Urothelium cell line (cell line): ENCODE measurements at places on chromosomes 12 and 14.

GRCh38 chr14:63147018-63147417, 57.2 kb upstream of the RHOJ start:
- no peak for DNase-seq

DNA sequence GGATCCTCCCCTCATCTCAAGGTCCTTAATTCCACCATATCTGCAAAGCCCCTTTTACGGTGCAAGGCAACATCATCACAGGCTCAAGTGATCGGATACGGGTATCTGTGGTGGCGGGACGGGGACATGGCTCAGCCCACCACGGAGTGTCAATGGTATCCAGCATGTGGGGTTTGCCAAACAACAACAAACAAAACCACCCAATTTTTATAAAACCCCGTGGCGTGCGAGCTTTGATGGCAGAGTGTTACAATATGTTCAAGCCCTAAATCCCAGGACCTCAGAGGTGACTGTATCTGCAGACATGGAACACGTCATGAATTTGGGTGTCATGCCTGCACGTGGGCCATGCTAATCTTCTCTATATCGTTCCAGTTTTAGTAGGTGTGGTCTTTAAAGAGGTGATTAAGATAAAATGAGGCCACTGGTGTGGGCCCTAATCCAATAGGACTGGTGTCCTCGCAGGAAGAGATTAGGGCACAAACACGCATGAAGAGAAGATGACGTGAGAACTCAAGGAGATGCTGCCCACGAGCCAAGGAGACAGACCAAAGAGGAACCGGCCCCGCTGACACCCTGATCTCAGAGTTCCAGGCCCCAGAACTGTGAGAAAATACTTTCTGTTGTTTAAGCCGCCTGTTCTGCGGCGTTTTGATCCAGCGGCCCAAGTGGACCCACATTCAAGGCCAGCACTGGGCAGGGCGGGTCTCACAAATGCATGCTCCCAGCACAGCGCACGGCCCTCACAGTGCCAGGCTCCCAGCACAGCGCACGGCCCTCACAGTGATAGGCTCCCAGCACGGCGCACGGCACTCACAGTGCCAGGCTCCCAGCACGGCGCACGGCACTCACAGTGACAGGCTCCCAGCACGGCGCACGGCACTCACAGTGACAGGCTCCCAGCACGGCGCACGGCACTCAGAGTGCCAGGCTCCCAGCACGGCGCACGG, 6.7 kb upstream of the GOLGA3 start:
- DNase-seq = no peak

GRCh38 chr12:55839345-55840140, 3.2 kb downstream of the MMP19 start:
- no peak for DNase-seq

- DNase-seq = no peak
Observed at GRCh38 chr12:71356569-71356968, 83.0 kb upstream of the LGR5 start.

- no peak for DNase-seq
Observed at GRCh38 chr14:64114166-64114565, 180.0 kb downstream of the ESR2 start.

- no peak for DNase-seq
Observed at GRCh38 chr14:53841109-53842099, 115.2 kb downstream of the BMP4 start.

- DNase-seq = no peak
Observed at GRCh38 chr14:65101631-65102440, 481 bp downstream of the MAX start.

GRCh38 chr12:11765817-11766794, 116.6 kb downstream of the ETV6 start:
- DNase-seq = no peak

- DNase-seq = no peak
Observed at GRCh38 chr14:102778338-102779083, 1.3 kb downstream of the TRAF3 start.

DNA sequence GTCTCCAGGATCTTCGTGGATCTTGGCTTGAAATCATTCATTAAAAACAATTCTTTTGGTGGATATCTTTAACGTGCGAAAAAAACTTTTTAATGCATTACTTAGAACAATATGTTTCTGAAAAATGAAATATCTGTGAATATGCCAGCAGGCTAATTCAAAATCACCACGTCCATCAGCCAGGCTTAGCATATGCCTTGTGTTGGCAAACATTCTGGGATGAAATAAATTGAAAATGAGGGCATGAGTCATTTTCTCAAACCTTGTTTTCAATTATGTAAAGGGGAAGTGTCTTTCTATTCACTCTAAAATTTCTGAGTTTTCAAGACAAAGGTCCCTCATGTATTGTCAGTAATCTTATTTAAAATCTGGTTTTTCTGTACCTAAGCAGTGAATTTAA, 393.9 kb downstream of the PAWR start:
- no peak for DNase-seq

DNA sequence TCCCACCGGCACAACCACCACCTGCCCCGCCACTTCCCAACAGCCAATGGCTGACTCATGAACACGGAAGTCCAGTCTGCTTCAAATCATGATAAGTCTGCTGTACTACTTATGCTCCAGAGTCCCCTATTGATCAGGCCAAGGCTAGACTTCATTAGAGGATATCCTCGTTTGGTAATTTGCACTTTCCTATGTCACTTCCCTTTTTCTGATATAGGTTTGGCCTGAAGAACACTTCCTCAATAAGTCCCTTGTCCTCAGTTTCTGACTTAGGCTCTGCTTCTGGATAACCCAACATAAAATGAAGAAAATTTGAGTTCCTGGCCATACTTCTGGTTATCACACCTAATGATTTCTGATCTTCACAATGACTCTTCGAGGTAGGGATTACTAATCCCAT, 45.3 kb downstream of the IFNG-AS1 start:
- no peak for DNase-seq

DNA sequence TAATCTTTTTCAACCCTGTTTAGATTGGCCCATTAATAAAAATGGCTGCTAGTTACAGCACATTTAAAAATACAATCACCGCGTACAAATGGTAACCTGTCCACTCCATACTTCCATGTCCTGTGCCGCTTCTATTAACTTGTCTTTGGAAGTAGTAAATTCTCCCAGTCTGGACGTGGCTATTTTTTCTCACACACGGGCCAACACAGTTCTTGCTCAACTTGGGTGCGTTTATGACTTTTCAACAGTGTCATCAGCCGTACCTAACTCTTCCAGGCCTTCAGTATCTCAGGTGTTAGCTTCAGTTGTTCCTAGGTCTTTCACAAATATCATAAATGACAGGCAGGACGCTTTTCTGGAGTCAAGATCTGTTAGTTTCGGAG, 475 bp upstream of the PCNX1 start:
- peak; percentile 46 for DNase-seq

- DNase-seq = no peak
Observed at GRCh38 chr14:36163451-36163850, 13.1 kb downstream of the PTCSC3 start.

- DNase-seq = no peak
Observed at GRCh38 chr12:93592641-93593406, 20.3 kb downstream of the SOCS2 start.

GRCh38 chr12:125454786-125455480, 389.7 kb downstream of the AACS start:
- DNase-seq = no peak

DNA sequence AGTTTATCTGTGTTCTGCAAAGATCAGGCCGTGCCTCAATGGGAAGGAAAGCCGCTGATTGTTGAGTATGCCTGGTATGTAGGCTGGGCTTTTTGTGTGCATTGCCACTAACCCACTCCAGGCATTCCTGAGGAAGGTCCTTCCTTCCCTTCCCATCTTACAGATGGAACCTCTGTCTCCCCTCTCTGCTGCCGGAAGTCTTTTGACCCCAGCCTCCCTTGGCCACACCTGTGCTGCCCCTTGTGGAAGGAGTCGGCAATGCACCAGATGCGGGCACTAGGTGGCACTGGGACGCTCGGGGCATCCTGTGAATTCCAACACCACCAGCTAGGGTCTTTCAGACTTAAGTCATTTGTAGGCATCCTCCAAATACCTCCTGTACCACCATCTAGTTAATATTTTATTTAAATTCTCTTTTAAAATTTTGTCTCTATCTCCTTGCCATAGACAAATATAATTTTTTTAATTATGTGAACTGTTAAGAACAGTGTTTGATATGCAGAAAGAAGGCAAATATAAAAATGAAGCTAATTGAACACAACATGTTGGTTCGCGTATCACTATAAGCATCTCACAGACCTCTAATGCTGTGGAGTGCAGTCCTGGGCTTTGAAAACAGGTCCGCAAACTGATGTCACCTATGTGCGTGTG, 99.6 kb downstream of the RIN3 start:
- DNase-seq = no peak

DNA sequence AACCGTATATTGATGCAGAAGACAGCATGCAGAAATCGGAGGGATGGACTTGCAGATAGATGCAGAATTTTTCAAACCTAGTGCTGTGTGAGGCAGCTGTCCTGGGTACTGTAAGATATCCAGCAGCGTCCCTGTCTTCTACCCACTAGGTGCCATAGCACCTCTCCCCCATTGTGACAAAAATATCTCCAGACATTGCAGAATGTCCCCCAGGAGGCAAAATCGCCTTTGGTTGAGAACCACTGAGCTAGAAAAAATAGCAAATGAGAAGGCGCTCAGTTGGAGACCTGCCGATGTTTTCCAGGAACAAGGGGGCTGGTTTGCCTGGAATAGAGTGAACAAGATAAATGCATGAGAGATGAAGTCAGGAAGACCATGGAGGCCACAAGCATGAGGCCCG, 67.9 kb upstream of the TMEM132D start:
- DNase-seq = no peak

DNA sequence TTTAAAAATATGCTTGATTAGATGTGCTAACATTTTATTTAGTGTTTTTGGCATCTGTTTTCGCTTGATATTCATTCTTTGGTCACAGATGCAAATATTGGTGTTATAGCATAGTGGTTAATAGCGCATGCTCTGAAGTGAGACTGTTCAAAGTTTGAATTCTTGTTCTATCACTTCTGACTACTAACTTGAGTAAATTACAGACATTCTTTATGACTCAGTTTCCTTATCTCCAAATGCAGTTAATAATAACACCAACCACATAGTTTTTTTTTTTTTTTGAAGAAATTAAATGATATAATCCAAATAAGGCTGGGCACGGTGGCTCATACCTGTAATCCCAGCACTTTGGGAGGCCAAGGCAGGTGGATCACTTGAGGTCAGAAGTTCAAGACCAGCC, 81.0 kb downstream of the TMX1 start:
- no peak for DNase-seq

DNA sequence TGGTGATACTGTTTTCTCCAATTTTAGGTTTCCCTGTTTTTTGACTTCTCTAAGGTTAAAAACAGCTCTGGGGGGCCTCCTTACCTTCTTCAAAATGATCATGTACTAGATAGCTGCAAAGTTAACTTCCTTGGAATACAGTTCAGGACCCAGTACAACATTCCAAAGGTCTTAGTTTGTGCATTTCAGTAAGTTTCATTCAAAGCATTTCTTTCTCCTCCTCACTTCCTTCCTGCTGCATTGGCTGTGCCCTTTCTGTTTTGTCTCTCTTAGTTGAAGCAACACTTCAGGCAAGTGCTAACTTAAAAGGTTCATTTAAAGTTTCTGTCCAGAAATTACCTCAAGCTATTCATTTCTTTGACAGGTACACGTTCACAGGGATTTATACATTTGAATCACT, 95.7 kb downstream of the SCN8A start:
- DNase-seq = no peak

DNA sequence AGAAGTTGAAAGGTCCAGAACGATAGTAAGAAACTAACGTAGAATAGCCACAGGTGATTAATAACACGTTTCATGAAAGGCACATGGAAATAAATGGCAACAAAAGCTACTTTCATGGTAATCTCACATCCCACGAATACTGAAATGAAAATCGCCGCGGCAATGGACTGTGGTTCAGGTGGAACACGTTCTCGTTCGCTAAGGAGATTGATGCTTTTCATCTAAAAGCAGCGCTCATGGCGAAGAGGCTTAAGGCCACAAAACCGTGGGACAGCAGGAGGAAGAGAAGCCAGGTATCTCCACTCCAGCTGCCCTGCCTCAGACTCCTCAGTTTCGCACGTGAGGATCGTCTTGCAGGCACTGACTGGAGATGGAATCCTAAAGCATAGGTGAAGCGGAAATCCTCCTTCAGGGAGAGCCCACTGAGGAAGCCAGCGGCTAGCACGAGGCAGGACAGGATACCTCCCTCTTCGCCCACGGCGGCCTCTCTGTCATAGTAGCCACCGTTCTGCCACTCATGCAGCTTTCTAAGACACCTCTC, 696 bp upstream of the GPHN start:
- DNase-seq = no peak

DNA sequence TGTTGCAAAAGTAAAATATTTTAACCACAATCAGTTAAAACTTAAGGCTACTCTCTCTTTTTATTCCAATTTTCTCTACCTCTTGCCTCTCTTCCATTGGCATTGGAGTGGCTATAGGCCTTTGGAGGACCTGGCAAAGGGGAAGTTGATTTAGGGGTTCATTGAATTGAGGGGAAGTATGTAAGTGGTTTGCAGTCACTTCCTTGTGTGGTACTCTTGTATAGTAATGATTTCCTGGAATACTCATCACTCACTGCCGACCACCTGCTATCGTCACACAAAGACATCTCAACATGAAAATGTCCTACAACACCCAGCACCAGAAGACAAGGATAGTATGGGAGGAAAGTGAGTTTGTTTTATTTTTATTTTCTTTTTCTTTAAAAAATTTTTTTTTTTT, 45.7 kb upstream of the CPM start:
- DNase-seq = no peak

GRCh38 chr12:107779077-107779831, 4.8 kb downstream of the ASCL4 start:
- no peak for DNase-seq

DNA sequence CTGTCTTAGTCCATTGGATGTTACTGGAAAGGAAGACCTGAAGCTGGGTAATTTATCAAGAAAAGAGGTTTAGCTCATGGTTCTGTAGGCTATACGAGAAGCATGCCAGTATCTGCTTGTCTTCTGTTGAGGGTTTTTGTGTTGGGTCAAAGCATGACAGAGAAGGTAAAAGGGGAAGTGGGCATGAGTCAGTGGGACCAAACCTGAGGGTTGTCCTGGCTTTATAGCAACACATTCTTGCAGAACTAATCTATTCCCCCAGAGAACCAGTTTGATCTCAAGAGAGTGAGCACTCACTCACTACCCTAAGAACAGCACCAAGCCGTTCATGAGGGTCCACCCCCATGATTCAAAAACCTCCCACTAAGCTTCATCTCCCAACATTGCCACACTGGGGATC, 19.0 kb upstream of the KRAS start:
- DNase-seq = no peak

- no peak for DNase-seq
Observed at GRCh38 chr12:68176257-68176656, 16.7 kb upstream of the IFNG start.
